Amygdala (tissue), 56 donors: ENCODE measurements at places on chromosomes 3 and 15.
A peak's percentile ranks its signal among the peaks of the same experiment; 100 is the strongest.

GRCh38 chr3:113531826-113532697 is at the start of gene SIDT1:
Gene SIDT1, plus strand, starts transcription at chr3:113532555. Its CDS starts 467 bp downstream, at chr3:113533022.
- no peak for DNase-seq

- peak; percentile 58 for DNase-seq
Observed at GRCh38 chr3:150761831-150762661, 923 bp downstream of the SIAH2 start.

DNA sequence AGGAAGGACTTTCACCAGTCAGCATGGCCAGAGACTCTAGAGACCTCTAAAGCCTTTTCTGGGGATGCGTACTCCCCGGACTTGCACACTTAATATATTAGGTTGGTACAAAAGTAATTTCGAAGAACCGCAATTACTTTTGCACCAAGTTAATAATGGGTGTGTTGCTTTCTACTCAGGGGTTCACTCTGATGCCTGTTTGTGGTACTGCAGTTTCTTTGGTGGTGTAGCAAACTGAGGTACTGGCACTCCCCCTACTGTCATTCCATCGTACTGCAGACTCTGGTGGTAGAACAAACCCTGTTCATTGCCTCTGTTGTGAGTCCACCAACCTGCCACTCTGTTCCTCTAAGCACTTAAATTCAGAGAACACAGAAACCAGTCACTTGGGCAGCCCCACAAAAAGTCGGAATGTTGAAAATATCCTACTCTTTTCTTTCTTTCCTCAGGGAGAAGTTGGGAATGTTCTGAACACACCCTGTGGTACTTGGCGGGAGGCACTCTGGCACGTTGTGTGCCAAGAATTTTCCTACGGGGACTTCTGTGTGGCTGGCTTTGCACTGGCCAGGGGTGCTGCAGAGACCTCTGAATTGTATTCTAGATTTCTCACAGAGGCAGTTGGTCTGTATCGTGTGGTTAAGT is 46.3 kb downstream of the GABRG3 start:
- no peak for DNase-seq

DNA sequence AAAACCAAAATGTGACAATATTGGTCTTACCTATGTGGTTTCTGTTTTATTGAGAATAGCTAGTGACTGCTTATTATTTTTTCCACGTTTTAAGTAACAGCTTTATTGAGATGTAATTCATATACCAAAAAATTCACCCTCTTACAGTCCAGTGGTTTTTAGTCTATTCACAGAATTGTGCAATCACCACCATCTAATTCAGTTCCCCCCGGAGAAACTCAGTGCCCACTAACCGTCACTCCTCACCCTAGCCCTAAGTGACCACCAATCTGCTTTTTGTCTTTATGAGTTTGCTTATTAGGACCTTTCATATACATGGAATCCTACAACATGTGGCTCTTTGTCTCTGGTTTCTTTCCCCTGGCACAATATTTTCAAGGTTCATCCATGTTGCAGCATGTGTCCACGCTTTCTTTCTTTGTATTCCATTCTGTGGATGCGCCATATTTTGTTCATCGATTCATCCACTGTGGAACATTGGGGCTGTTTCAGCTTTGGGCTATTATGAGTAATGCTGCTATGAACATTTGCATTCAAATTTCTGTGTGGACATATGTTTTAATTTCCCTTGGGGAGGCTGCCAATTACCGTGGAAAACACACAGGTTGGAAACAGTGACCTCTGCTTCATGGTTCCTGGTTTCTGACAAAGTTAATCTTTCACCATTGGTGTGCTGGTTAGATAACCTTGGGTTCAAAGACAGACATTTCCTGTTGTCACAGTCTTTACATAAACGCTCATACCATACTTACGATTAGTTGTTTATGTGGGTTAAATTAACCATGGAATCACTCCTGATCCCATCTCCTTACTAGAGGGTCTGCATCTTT is 3.2 kb upstream of the BCL2L10 start:
- DNase-seq, result no peak

DNA sequence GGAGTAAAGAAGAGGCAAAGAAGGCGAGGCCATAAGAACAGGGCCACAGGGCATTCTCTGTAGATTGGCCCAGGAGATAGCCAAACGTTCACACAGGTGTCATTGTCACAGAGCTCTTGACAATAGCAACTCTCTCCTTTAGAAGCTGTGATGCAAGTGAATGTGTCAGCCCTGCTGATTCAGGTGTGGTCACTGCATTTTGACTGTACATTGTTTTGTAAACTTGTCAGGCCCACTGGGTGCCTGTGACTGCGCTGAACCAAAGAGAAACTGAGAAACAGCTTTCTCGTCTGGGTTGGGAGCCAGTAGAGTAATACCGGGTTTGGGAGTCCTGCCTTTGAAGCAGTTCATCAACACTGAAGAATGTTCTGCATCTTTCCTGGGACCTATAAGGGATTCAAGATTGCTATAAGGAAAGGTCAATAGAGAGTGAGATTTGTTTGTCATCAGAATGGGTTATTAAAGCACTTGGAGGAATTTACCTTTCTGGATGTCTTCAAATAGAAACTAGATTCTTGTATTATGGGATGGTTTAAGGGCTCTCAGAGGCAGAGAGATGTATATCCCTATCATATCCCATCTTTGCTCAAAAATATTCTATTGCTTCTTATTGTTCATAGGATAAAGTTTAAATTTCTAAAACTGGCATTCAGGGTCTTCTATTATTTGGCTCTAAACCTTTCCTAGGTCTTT is 45.4 kb downstream of the TMEM45A start:
- DNase-seq, result no peak

- DNase-seq, result no peak
Observed at GRCh38 chr3:6867269-6867668, 6.4 kb downstream of the GRM7 start.

DNA sequence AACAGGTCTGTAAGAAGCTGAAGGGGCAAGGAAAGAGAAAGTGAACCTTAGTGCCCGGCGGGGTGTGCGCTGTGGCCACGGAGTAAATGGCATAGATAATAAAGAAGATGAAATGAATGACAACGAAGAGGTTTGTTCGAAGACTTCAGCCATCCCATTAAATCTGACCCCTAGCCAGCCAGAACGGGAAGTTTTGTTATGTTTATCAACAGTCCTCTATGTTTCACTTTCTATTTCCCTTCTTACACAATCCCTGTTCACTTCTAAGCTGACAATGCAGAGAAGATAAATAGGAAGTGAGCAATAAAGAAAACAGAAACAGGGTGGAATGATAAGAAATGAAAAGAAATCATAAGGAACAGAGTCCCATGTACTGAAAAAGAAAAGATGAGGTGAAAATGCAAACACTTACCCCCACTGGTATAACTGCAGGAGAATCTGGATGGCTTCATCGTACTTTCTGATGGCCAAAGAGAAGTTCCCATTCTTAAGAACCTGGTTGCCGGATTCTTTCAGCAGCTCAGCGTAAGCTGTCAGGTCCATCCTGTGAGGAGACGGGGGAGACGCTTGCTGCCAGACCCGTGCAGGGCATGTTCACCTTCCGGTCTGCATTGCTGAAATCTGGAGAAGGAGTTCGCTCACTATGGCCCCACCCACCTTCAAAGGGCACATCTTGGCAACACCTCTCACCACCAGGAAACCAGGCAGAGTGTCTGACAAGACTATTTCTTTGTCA is 36.8 kb downstream of the TRANK1 start:
- no peak for DNase-seq

- DNase-seq, result no peak
Observed at GRCh38 chr3:100063929-100064461, 50.3 kb downstream of the FILIP1L start.

DNA sequence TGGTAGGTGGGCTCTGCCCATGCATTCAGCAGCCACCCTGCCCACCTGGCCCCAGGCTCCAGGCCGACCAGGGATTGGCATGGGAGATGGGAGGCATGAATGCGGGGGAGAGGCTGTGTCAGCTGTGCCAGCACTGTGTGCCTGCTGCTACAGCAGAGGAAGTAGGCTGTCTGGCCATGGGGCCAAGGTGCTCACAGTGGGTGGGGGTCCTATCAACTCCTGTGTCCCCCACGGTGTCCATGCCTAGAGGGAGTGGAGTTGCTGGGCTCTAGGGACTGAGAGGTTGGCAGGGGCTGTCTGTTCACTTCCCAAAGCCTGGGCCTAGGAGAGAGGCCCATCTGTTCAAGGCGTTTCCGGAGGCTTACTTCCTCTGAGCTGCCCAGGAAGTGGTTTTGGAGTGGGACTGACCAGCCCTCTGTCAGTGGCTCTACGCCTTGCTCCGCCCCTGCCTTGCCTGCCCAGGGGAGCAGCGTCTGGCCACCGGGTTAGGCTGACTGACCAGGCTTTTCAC is 5.8 kb downstream of the PRKCD start:
- no peak for DNase-seq

GRCh38 chr3:13530241-13531009 is 18.5 kb upstream of the FBLN2 start:
- DNase-seq, result no peak

GRCh38 chr15:41655716-41656115 is 4.5 kb upstream of the MGA start:
- DNase-seq, result no peak

- no peak for DNase-seq
Observed at GRCh38 chr3:16081661-16082060, 92.8 kb upstream of the GALNT15 start.

DNA sequence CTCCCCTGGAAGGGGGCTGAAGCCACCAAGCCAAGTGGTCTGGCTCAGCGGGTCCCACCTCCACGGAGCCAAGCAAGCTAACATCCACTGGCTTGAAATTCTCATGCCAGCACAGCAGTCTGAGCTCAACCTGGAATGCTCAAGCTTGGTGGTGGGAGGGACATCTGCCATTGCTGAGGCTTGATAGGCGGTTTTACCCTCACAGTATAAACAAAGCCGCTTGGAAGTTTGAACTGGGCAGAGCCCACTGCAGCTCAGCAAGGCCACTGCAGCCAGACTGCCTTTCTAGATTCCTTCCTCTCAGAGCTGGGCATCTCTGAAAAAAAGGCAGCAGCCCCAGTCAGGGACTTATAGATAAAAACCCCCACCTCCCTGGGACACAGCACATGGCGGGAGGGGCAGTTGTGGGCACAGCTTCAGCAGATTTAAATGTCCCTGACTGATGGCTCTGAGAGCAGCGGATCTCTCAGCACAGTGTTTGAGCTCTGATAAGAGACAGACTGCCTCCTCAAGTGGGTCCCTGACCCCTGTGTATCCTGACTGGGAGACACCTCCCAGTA is 23.2 kb upstream of the IGSF10 start:
- no peak for DNase-seq

- DNase-seq, result no peak
Observed at GRCh38 chr15:69755551-69756310, 303.1 kb downstream of the RPLP1 start.

- DNase-seq, result no peak
Observed at GRCh38 chr15:69725275-69725674, 272.7 kb downstream of the RPLP1 start.

- no peak for DNase-seq
Observed at GRCh38 chr3:184231671-184232070, 2.3 kb downstream of the VWA5B2 start.

DNA sequence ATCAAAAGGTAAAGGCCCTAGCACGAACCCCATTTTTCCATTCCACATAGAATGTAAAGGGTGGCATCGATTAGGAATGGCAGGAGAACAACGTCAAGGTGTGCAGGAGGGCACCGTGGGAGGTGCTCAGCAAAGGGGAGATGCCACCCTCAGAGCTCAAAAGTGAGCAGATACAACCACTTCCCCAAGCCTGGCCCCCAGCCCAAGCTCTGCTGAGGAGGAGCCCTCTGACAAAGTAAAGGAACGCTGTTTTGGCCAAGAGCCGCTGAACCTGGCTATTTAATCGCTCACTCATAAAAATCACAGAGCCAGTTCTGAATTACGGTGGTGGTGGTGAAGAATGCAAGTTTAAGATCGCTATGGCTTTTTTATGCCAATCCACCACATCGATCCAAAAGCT is 12.4 kb downstream of the GNB5 start:
- no peak for DNase-seq

- no peak for DNase-seq
Observed at GRCh38 chr15:45231864-45232562, 20.0 kb upstream of the SLC28A2 start.

GRCh38 chr3:139353920-139354556 is 10.2 kb downstream of the MRPS22 start:
- DNase-seq, result no peak

DNA sequence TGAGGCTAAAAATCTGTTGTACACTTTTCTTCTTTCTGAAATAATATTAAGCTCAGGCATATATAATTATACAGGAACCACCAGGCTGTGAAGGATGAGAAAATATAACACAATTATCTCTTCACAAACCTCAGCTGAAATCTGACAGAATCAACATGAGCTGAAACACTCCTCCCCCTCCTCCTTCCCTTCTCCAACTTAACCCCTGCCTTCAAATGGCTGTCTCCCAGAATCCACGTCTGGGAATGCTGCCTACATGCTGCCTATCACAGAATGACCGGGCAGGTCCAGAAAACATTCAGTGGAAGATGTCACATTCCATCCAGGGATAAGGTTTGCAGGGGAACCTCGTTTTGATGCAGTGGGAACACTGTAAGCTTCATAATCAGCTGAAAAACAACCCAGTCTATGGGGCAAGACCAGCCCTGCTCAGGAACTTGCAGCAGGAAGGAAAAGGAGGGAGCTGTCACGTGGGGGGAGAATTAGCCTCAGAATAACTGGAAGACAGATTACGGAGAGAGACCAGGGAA is 44.0 kb upstream of the SEMA6D start:
- no peak for DNase-seq

GRCh38 chr15:82677720-82678323 is 30.7 kb upstream of the CPEB1 start:
- no peak for DNase-seq

GRCh38 chr3:170497207-170498095 is 78.8 kb downstream of the CLDN11 start:
- no peak for DNase-seq

- no peak for DNase-seq
Observed at GRCh38 chr15:66917904-66918448, 147.4 kb upstream of the SMAD3 start.

- DNase-seq, result no peak
Observed at GRCh38 chr3:127274200-127274760, 13.6 kb downstream of the PRR20G start.

DNA sequence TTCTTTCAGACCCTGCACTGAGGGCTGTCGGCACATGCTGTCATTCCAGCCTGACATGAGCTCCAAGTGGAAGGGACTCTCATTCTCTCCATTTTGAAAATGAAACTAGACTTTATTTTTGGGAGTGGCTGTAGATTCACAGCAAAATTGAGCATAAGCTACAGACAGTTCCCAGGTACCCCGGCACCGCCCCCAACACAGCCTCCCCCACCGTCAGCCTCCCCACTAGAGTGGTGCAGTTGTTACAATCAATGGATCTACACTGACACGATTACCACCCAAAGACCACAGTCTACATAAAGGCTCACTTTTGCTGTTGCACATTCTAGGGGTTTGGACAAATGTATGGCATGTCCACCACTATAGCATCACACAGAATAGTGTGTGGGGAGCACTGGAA is 29.5 kb upstream of the FGD5 start:
- no peak for DNase-seq

GRCh38 chr3:17478673-17479072 is 263.8 kb downstream of the TBC1D5 start:
- no peak for DNase-seq
